WTC11 (cell line): ENCODE measurements at places on chromosomes 13 and 19. TPM values are rescaled to one million over a fixed set of nuclear protein-coding genes. Genes with fewer than 3 reads are reported as not detected.

The UBE2L5 gene
- total RNA-seq: 0.13 TPM in 1 of 3 replicates, not detected in the others

- H3K4me3 ChIP-seq: no peak overlapping the region
- H3K27me3 ChIP-seq: no peaks in the 10 kb centered on the region
- no peak for DNase-seq
- H3K36me3 ChIP-seq: no peaks in the 10 kb centered on the region; the same call in 1 of the 2 replicates
Measured at GRCh38 chr13:65915195-65915594, 1314.9 kb downstream of the PCDH9 start.

- no peaks in the 10 kb centered on the region for H3K27me3 ChIP-seq
- no peak overlapping the region for H3K27ac ChIP-seq
- no peaks in the 10 kb centered on the region for H3K36me3 ChIP-seq
- H3K4me3 ChIP-seq: no peak overlapping the region
- H3K4me1 ChIP-seq: peaks cover 13% of the 10 kb centered on the region
Measured at GRCh38 chr13:75961911-75962310, 325.8 kb downstream of the LMO7 start.

DNA sequence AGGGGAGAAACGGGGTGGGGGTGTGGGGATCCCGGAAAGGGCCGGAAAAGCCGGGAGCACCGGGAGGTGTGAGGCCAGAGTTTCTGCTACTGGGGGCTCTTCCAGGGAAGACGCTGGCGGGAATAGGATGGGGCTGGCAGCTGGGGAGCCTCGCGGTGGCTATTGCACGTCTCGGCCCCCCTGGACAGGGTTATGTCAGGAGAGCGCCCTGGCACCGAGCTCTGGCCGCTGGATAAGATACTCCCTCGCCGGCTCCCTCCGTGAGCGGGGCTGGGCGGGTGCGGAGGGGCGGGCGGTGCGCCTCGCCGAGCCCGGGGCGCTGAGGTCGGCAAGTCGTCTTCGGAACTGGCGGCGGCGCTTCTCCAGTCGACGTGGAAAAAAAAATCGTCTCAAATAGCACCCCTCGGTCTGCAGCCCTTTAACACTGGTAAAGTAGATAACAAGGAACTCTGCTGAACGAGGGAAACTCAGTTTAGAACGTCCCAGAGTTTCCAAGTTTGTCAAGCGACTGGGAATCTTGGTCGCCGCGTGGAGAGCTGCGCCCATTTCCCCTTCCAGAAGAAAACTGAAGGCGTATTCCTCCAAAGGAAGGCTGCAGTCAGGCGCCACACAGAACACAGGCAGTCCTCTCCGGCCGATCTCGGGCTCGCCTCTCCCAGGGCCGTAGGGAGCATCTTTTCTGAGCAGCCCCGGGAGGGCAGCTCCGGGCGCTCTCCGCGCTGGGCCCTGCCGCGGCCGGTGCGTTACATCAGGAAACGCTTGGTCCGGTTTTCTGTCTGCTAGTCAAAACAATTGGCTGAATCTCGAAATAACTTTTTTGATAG is 115.1 kb downstream of the KCNRG start:
- no peaks in the 10 kb centered on the region for H3K36me3 ChIP-seq
- DNase-seq: peak; percentile 47
- H3K4me1 ChIP-seq: peaks cover 71% of the 10 kb centered on the region
- peaks cover 96% of the 10 kb centered on the region for H3K27me3 ChIP-seq
- no peak overlapping the region for H3K27ac ChIP-seq
- peak overlapping the region; percentile 75 for H3K4me3 ChIP-seq

- H3K4me3 ChIP-seq: no peak overlapping the region
- no peak overlapping the region for H3K27ac ChIP-seq
- H3K36me3 ChIP-seq: peaks cover 17% of the 10 kb centered on the region
- no peaks in the 10 kb centered on the region for H3K27me3 ChIP-seq
Measured at GRCh38 chr13:41614671-41615527, 157.5 kb downstream of the RGCC start.

The AZU1 gene
- 1.2 to 3.3 TPM (median 2.5 TPM) in 3 replicates for total RNA-seq

The ZNF555 gene
- total RNA-seq: 6.6 to 7.2 TPM (median 6.6 TPM) in 3 replicates

The GFY gene
- total RNA-seq: 0.85 to 1.4 TPM (median 0.87 TPM) in 3 replicates

DNA sequence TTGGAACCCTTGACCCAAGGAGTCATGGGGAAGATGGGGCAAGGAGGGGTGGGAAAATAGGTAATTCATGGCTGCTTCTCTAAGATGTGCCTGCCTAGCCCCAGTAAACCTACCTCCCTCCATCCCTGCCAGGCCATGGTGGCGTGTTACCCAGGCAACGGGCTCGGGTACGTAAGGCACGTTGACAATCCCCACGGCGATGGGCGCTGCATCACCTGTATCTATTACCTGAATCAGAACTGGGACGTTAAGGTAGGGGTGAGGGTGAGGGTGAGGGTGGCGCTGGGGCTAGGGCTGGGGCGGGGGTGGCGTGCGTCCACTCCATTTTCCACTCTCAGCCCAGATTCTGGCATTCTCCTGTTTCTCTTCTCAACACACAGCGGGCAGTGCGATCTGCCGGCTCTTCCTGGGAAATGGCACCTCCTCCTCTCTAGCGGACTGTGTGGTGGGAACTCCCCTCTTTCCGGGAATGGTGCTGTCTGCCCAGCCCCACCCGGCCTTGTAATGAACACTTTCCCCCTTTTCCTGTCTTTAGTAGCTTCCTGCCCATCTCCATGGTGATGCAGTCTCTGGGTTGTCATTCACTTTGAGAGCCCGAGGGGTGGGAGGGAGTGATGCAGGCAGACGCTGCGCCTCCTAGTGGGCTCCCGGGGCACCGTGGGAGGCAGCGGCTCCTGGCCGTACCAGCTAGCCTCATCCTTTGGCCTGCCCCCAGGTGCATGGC is 7.6 kb downstream of the EGLN2 start:
- H3K4me1 ChIP-seq: peaks cover 73% of the 10 kb centered on the region
- H3K36me3 ChIP-seq: peaks cover 19% of the 10 kb centered on the region
- H3K27me3 ChIP-seq: no peaks in the 10 kb centered on the region; the same call in 1 of the 2 replicates

DNA sequence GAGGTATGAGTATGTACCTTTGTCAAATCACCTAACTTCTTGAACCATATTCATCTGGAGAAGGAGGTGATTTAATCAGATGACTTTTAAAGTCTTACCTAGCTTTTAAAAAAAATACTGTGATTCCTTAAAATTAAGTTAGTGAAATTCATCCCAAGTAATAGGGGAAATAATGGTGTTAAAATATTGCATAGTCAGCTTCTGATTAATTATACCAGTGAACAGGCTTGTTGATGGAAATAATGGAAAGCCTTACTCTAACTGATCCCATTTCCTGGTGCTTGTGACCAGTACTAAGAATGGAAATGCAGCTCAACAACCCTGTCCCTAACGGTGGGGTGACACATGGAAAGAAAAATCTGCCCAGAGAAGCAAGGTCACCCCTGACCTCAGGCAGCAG is 130.7 kb downstream of the CDK8 start:
- no peak overlapping the region for H3K27ac ChIP-seq
- no peak overlapping the region for H3K4me3 ChIP-seq
- peaks cover 5% of the 10 kb centered on the region; the same call in 1 of the 2 replicates for H3K36me3 ChIP-seq
- H3K4me1 ChIP-seq: no peaks in the 10 kb centered on the region; the same call in 1 of the 2 replicates
- DNase-seq: no peak

- peaks cover 4% of the 10 kb centered on the region for H3K36me3 ChIP-seq
- H3K27ac ChIP-seq: peak overlapping the region; percentile 65; the same call in 1 of the 2 replicates
- peaks cover 37% of the 10 kb centered on the region for H3K4me1 ChIP-seq
- H3K27me3 ChIP-seq: no peaks in the 10 kb centered on the region
Measured at GRCh38 chr19:13172346-13173138, 22.3 kb downstream of the IER2 start.

DNA sequence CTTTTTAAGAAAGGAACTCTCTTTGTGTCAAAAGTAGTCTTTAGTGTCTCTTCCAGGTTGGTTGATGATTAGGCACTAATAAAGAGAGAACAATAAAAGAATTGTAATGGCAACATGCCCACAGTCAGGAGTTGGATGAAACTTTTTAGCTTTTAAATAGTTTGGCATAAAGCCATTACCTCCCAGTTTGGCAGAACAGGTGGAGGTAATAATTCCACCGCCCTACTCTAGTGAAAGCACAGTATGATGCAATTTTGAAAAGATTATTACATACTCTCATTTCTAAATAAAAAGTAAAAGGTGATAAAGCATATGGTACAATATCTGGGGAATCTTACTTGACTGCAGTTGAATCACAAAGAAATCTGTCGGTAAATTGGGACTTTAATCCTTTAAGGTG is 497.6 kb downstream of the SUCLA2 start:
- no peak overlapping the region for H3K27ac ChIP-seq
- H3K4me3 ChIP-seq: no peak overlapping the region
- no peaks in the 10 kb centered on the region for H3K27me3 ChIP-seq
- H3K4me1 ChIP-seq: peaks cover 4% of the 10 kb centered on the region; the same call in 1 of the 2 replicates
- no peak for DNase-seq

DNA sequence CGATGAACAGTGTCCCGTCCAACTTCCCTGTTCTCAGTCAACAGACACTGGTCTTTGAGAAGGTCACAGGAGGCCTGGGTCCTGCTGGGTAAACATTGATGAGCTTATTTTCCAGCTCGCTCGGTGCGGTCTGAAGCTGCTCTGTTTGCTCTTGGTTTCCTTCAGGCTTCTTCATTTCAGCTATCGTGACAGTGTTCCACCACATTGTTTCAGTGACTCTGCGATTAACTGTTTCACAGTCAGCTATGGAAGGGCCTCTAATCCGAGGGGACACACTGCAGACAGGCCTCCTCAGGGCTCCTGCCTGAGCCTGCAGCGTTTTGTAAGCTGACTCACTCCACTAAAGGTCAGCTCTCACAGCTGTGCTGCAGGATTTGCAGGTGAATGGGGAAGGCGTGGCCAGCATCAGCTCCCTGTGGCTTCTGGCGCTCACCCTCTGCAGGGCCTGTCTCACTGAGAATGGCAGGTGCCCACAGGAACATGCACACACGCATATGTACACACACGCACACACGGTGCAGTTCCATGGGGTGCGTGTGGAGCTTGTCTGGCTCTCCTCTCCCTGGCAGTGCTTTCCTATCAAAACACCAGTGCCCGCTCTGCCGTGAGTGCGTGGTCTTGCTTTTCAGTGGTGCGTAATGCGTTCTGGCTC is 62.9 kb upstream of the MCF2L start:
- H3K36me3 ChIP-seq: peaks cover 44% of the 10 kb centered on the region
- peak; percentile 76 for DNase-seq
- H3K4me1 ChIP-seq: peaks cover 75% of the 10 kb centered on the region
- 0 out of 2 replicates have a peak overlapping the region, but pooled peaks have one; percentile 7 for H3K4me3 ChIP-seq

GRCh38 chr19:55165952-55166529 is 372 bp downstream of the DNAAF3 start:
- peaks cover 71% of the 10 kb centered on the region for H3K27me3 ChIP-seq
- H3K4me1 ChIP-seq: peaks cover 8% of the 10 kb centered on the region; the same call in 1 of the 2 replicates
- H3K36me3 ChIP-seq: no peaks in the 10 kb centered on the region
- H3K27ac ChIP-seq: peak overlapping the region; percentile 75
- peak; percentile 93 for DNase-seq

GRCh38 chr19:33706631-33707030 is 84.9 kb downstream of the CHST8 start:
- no peaks in the 10 kb centered on the region for H3K27me3 ChIP-seq
- H3K27ac ChIP-seq: peak overlapping the region; percentile 60; the same call in 1 of the 2 replicates
- no peaks in the 10 kb centered on the region; the same call in 1 of the 2 replicates for H3K36me3 ChIP-seq

- no peak for DNase-seq
- H3K4me1 ChIP-seq: no peaks in the 10 kb centered on the region
Measured at GRCh38 chr13:101594936-101595335, 142.5 kb downstream of the ITGBL1 start.

- DNase-seq: peak; percentile 67
- peak overlapping the region; percentile 75 for H3K4me3 ChIP-seq
- H3K36me3 ChIP-seq: no peaks in the 10 kb centered on the region
Measured at GRCh38 chr19:36420961-36421748, 2.7 kb upstream of the ZFP82 start.

The RFX1 gene
- 20.4 to 23.2 TPM (median 21.4 TPM) in 3 replicates for total RNA-seq

- peaks cover 5% of the 10 kb centered on the region; the same call in 1 of the 2 replicates for H3K36me3 ChIP-seq
- DNase-seq: no peak
- H3K27me3 ChIP-seq: no peaks in the 10 kb centered on the region
- peaks cover 17% of the 10 kb centered on the region for H3K4me1 ChIP-seq
- no peak overlapping the region for H3K27ac ChIP-seq
- no peak overlapping the region for H3K4me3 ChIP-seq
Measured at GRCh38 chr13:109401891-109402290, 384.5 kb downstream of the IRS2 start.

- H3K4me1 ChIP-seq: peaks cover 4% of the 10 kb centered on the region
- DNase-seq: no peak
- no peaks in the 10 kb centered on the region for H3K27me3 ChIP-seq
- H3K4me3 ChIP-seq: no peak overlapping the region
Measured at GRCh38 chr13:48561466-48562235, 28.8 kb upstream of the RCBTB2 start.

DNA sequence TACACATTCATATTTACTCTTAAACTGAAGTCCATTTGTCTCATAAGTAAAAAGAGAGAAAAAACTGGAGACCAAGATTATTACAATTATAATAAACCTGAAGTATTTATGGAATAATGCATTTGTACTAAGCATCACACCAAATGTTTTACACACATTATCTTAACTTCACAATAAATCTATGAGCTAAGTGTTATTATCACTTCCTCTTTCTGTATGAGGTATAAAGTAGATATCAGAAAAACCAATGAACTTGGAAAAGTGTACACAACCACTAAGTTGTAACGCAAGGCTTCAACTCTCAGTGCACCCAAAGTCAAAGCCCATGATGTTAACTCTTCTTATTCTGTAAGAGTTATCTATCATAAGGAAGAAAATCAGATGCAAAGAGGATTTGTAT is 274.7 kb downstream of the FGF14 start:
- peaks cover 9% of the 10 kb centered on the region for H3K4me1 ChIP-seq
- no peak overlapping the region for H3K4me3 ChIP-seq
- H3K27ac ChIP-seq: no peak overlapping the region
- no peaks in the 10 kb centered on the region for H3K27me3 ChIP-seq
- H3K36me3 ChIP-seq: no peaks in the 10 kb centered on the region

The MRPL4 gene
- 109 to 112 TPM (median 110 TPM) in 3 replicates for total RNA-seq
